ENCODE measurements at places on chromosomes 6 and 20.

DNA sequence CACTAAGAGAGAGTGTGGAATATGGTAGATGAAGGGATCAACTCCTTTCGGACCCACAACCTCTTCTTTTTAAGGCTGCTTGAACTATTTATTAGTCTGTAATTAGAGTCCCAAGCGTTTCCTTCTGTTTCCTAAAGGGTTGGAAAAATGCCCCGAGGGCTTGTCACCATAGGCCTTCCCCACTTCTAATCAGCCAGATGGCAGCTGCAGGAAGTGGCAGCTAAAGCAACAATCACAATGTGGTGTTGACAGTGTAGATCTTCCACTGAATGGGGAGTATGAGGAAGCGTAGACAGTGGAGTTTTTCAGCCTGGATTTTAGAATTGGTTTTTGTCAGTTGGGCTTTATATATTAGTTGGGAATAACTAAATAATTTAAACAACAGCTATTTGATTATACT is 40.6 kb downstream of the SLC35D3 start:
- DNase-seq: peak; percentile 63

- DNase-seq: no peak
These were observed 101.5 kb upstream of the BACH2 start for GRCh38 chr6:90397929-90398674.

GRCh38 chr20:63055575-63056235 is 48.9 kb upstream of the BHLHE23 start:
- DNase-seq: no peak

- no peak for DNase-seq
These were observed 139.3 kb upstream of the PMEPA1 start for GRCh38 chr20:57849121-57849520.

- no peak for DNase-seq
These were observed 16.5 kb upstream of the TGM3 start for GRCh38 chr20:2279253-2279779.

DNA sequence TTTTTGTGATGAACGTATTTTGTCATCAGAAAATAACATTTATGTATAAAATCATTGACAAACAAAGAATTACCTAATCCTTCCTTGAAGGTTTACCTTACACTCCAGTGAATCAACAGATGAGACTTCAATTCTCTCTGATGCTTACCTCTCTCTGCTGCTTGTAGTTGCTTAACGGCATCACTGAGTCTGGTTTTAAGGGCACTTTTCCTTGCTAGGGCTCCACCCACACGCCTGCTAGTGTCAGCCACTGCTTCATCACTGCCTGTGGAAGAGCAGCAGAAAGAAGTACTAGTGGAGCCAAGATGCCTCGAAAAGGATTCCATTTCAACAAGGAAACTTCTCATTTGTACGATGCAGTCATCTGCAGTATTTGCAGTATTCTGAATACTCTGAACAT is 63.0 kb downstream of the FAM229B start:
- no peak for DNase-seq

DNA sequence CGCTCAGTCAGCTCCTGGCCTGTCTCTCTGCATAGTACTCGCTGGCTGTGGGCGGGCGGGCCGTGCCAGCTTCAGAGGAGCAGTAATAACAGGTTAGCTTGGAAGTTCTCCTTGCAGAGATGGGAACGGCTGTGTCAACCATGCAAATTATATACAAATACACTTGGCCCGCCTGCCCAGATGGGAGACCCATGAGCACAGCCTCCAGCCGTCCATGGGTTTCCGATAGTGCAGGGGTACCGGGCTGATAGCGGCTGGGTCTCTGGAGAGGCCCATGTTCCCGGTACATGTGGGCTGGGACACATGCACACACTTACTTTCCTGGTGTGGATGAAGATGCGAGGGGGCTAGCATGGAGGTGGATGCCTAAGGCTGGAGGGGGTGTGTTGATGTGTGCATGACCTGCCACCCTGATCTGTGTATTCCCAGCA is 12.8 kb upstream of the ZNF831 start:
- no peak for DNase-seq

GRCh38 chr6:122400121-122400450 is 634 bp downstream of the HSF2 start:
- peak; percentile 32 for DNase-seq

- DNase-seq: no peak
These were observed 312.8 kb upstream of the PTCHD4 start for GRCh38 chr6:48423640-48424365.

DNA sequence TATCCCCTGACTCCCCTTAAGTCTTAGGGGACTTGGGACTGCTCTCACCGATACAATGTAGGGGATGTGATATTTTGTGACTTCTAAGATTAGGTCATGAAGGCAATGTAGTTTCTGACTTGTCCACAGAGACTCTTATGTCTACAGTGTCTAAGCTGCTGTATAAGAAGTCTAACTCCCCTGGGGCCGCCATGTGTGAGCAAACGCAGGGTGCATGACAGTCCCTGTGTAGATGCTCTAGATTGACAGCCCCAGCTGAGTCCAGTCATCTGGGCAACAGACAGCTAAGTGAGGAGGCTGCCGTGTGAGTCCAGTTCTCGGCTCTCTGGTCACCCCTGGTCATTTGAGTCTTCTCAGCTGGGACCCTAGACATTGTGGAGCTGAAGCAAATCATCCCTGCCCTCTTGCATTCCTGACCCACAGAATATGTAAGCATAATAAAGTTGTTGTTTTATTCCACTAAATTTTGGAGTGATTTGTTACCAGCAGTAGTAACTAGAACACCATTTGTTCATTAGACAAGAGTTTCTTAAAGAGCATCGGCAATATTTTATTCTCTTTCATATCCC is 743.3 kb upstream of the CHD6 start:
- no peak for DNase-seq

- no peak for DNase-seq
These were observed 230.8 kb upstream of the FLRT3 start for GRCh38 chr20:14568225-14568624.

- DNase-seq: no peak
These were observed 457.3 kb downstream of the TBC1D32 start for GRCh38 chr6:120876931-120877330.

GRCh38 chr6:14166839-14167238 is 49.3 kb downstream of the CD83 start:
- no peak for DNase-seq

- no peak for DNase-seq
These were observed 91.7 kb upstream of the KCNQ5 start for GRCh38 chr6:72530152-72530551.

DNA sequence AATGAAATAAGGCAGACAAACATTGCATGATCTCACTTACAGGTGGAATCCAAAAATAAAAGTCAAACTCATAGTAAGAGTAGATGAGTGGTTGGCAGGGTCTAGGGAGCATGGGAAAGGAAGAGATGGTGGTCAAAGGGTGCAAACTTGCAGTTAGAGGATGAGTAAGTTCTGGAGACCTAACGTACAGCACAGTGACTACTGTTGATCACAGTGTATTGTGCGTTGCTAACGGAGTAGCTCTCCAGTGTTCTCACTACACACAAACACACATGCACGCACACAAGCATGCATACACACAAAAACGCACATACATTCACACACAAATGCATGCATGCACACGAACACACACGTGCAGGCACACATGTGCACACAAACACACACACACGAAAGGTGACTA is 54.9 kb downstream of the LY86 start:
- no peak for DNase-seq

GRCh38 chr6:46170357-46171289 is at the start of gene ENPP5:
Gene ENPP5 (minus strand): TSS chr6:46170980. CDS start chr6:46168262, 2,718 bp downstream.
- DNase-seq: no peak

- peak; percentile 58 for DNase-seq
These were observed 661 bp upstream of the PPP1R14C start for GRCh38 chr6:150142097-150142669.

DNA sequence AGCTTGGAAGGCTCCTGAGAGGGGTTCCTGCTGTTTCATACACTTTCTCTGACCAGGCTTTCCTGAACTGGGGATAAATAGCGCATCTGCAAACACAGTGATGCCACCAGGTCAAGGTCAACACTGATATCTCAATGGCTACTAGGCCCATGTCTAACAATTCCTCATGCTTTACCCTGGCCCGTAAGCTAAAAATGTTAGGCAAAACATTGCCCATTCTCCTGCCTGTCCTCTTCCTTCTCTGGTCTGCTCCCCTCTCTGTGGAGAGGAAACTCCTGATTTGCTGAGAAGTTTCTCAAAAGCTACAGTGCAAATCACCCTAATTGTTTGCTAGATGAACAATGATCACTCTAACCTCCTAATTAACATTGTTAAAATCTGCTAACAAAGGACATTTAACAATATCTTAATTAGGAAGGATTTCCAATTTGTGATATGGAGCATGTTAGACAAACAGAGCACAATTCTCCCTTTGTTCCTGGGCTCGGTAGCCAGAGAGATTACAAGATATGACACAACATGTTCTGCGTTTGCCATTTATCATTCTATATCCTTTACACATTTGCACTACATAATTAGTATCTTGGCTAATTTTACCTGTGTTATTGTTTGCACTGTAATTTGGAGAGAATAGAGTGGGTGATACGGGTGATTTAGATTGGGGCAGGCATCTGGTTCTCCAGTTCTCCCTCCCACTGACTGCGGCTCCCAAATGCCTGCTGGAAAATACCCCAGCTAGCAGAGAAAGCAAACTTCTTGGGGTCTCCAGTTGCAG is 266.8 kb downstream of the CD83 start:
- DNase-seq: no peak

DNA sequence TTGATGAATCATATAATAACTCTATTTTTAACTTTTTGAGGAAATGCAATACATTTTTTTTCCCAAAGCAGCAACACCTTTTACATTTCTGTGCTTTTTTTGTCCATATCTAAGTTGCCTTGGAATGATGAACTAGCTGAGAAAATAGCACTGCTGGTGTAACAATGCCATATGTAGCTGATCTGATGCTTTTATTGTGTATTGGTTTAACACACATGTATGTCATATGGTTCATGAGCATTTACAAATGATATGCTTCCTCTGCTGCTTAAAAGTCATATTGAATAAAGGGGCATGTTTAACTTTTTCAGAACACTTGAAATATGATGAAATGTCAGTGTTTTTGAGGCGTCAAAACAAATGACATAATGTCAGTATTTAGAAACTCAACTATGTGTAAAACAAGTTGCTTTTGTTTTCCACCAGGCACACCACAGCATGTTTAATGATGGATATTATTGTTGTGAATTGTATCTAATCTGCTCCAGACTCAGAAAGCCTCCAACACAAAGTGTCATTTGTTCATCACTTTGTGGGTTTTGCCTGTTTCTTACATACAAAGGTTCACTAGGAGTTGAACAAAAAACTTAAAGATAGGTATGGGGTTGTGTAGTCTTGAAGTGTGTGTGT is 775.8 kb upstream of the FLRT3 start:
- no peak for DNase-seq

- no peak for DNase-seq
These were observed 440.7 kb upstream of the FLRT3 start for GRCh38 chr20:14778096-14778495.

DNA sequence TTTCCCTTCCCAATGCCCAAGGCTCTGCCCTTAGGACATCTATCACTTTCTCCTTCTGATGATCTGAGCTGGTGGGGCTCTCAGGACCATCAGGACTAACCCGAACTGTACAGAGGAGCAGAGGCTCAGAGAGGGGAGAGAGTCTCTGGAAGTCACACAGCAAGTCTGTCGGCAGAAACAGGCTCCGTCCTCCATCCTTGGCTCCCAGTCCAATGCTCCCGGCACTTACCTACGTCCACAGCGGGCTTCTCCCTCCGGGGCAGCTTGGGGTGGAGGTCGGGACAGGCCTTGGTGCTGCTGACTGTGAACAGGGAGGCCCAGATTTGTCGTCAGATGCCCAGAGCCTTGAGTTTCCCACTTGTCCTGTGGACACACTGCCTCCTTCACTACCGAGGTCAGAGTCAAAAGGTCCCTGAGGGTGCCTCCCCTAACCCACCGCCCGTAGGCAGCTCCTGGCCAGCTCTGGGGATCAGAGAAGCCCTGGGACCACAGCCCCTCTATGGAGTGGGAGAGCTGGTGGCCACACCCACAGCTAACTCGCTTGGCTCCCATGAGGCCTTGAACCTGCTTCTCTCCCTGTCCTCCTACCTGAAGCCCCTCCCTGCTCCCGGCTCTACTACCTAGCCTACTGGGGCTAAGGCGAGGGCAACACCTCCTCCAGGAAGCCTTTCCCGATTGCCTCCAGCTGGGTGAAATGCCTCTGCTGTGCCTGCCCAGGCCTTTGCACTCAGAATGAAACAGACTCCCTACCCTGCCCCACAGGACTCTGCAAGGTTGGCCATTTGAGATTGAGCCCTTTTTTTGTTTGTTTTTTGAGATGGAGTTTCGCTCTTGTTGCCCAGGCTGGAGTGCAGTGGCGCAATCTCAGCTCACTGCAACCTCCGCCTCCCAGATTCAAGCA is 22.6 kb downstream of the VSTM2L start:
- DNase-seq: no peak

DNA sequence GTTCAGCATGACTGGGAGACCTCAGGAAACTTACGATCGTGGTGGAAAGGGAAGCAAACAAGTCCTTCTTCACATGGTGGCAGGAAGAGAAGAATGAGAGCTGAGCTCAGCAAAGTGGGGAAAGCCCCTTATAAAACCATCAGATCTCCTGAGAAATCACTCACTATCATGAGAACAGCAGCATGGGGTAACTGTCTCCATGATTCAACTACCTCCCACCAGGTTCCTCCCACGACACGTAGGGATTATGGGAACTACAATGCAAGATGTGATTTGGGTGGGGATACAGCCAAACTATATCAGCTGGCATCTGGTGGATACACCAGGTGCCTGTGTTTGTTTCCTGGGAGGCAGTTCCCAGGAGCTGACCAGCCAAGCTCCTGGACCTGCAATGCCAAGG is 4.9 kb downstream of the DDO start:
- no peak for DNase-seq

GRCh38 chr6:74870403-74870802 is 335.4 kb downstream of the COL12A1 start:
- DNase-seq: no peak

DNA sequence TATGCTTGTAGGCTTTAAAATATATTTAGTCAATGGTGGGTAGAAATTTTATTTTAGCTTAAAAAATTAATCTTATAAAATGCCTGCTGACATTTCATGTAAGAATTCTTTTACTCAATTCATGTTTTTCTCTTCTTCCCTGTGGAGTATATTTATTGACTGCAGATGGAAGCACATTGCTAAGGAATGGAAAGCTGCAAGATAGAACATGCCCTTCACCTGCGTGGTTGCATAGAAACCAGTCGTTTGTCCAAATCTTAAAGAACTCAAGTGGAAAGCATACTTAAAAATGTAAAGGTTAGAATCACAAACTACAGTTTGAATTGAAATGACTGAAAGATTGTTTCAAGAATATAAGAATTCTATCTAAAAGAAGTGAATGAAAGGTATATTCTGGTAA is 30.7 kb downstream of the C6orf163 start:
- DNase-seq: no peak
